ENCODE measurements at places on chromosomes 11 and 22.

DNA sequence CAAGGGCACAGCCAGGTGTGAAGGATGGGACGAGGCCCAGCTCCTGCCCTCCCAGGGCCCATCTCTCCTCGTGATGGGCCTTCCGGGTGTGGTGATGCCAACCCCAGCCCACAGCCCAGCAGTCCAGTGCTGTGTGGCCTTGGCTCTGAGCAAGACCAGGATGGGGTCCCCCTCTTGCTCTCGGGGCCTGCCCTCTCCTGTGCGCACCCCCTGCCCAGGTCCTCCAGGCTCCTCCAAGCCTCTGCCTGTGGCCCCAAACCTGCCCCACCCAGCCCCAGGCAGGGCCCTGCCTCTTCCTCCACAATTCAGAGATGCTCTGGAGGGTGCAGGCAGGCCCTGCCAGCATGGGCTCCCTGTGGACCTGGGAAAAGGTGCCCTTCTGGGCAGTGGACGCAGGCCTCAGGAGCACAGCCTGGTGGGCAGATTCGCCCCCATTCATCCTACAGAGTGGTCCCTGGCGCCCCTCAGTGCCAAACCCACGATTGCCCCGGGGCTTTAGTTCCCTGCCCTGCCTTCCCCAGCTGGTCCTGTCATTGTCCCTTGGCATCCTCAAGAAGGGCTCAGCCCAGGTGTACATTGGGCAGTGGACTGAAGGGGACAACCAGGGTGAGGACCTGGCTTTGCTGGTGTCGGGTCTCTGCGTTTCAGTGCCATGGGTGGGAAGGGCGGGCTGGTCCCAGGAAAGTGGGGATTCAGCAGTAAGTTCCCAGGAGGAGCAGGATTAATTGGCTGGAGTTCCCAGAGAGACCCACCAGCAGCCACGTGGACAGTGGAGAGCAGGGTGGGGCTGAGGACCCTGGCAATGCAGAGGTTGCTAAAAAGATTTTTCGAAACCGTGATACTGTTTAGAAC is 19.8 kb downstream of the EIF1AD start:
- no peak for DNase-seq

DNA sequence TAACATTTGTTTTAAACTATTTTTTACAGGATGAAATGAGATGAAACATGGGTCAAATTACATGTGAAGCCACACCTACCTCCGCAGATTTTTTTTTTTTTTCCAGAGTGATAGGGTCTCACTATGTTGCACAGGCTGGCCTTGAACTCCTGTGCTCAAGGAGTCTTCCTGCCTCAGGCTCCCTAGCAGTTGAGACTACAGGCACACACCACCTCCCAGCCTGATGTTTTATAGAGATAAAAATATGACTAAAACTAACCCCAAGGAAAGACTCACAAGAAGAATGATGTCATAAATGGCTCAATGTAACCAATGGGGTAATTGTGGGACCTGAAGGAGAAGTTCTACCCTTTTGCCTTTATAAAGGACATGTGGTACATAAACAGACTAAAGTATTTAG is 52.3 kb upstream of the SOX6 start:
- DNase-seq = no peak

DNA sequence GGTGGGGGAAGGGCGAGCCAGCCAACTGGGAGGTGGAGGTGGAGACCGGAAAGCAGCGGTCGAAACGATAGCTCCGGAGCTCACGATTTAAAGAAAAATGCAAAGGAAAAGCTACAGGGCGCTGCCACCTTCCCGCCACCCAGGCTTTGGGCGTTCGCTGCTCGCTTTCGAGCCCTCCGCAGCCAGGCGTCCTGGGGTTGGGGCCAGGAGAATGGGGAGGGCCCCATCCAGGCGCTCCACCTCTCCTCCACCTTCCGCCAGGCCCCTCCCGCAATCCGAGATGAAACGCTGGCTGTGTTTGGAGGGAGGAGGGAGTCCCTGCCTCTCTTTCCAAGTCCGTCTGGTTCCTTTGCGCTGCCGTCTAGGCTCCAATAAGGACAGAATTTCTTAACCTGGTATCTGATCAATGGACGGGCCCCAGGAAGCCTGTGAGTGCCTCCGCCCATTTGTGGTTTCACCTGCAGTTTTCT is 483 bp upstream of the ABTB2 start:
- peak; percentile 42 for DNase-seq

- DNase-seq = no peak
Observed at GRCh38 chr11:8111636-8112035, 30.6 kb downstream of the TUB start.

DNA sequence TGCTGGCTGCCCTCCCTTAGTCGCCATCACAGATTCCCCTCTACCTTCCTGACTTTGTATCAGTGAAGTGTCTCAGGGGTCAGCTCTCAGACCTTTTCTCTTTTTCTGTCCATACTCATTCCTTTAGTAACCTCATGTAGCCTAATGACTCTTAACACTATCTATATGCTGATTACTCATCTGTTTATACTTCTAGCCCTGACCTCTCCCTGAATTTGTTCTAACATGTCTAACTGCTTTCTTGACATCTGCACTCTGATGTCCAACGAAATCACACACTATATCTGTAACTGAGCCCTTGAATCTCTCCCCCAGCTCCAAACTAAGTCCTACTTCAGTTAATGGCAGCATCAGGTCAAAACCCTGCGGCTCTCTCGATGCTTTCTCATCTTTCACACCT is 135.8 kb upstream of the TIMP3 start:
- DNase-seq = no peak

GRCh38 chr22:20437613-20438426 is at the start of gene SCARF2:
Gene SCARF2 (minus strand): TSS chr22:20437825. CDS start chr22:20437754, 71 bp downstream.
- DNase-seq = no peak

DNA sequence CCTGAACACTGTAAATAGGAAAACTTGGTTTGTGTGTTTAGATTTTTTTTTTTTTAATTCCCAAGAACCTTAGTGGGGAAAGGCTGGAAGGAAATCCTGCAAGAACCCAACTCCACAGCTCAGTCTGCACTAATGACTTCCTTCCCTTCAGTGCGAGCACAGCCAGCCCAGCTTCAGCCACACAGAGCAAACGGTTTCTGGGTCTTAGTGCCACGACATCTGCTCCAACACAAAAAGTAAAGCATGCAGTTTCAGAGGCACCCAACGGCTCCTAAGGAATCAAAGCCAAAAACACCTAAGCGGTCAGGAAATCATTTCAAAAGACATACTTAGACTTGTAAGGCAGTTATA is 236.1 kb downstream of the TTC28 start:
- DNase-seq = no peak

DNA sequence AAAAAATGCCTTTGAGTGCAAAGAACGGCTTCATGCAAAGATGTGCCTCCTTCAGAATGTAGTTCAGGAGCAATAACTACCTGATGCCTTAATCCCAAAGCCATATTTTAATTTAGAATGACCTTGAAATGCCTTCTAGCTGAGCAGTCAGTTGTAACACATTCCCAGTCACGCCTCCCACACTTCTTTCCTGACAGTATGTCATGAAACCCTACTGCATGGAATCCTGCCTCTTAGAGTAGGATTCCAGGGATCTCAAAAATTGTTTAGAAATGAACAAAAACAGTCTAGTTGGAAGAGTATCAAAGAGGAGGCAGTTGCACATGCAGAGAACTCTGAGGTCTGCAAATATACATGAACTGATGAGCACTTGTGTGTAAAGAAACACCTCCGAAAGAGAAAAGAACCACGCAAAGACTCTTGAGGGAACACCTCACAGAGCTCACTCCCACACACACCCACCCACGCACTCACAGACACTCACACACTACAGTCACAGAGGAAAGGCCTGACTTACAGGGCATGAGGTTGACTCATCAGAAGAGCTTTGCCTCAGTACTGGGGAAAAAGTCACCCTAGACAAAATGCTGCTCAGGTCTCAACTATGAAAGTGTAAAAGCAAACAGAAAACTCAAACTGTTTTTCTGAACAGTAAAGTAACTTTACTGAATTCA is 77.4 kb downstream of the GGTLC2 start:
- no peak for DNase-seq

DNA sequence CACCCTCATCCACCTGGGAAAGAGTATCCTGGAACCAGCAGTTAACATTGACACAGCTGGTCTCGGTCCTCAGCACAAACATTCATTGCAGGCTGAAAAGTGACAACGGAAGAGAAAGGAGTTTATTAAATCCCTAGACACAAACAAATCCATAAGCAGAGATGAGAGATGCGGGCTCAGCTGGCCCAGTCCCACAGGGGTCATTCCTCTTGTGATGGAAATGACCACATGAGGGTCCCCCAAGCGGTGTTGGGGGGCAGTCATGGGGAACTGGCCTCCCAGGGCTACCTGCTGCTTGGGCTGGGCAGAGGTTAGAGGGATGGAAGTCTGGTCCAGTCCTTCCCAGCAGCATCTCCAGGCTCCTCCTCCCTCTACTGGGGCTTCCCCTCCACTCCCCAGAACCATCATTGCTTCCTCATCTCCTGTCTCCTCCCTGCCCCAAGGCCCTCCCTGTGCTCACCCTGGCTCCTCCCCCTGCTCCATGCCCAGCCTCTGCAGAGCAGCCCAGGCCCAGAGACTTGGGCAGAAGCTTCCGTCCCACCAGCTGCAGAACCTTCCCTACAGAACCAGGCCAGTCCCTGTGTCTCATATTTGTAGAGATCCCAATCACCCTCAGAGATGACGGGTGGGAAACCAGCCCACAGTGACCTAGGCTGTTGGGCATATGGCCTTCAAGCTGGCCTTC is 5.4 kb upstream of the IGLL5 start:
- DNase-seq = no peak

- DNase-seq = no peak
Observed at GRCh38 chr11:44529895-44530412, 35.5 kb upstream of the CD82 start.

DNA sequence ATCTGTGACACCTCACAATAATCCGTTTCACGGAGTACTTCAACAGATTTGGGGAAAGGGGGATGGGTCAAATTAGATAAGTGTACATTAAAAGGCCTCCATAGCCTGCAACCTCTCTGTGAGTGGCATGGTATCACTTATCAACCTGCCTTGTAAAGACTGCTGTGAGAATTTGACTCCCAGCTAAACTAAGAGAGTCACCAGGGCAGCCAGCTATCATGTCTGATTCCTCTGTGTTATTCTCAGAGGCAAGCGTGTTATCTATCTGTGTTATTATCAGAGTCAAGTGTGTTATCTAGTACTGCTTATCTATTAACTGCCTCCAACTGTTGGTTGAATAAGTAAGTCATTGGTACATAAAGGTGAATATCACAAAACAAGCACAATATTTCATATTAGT is 4.1 kb upstream of the FAM83F start:
- DNase-seq = no peak

DNA sequence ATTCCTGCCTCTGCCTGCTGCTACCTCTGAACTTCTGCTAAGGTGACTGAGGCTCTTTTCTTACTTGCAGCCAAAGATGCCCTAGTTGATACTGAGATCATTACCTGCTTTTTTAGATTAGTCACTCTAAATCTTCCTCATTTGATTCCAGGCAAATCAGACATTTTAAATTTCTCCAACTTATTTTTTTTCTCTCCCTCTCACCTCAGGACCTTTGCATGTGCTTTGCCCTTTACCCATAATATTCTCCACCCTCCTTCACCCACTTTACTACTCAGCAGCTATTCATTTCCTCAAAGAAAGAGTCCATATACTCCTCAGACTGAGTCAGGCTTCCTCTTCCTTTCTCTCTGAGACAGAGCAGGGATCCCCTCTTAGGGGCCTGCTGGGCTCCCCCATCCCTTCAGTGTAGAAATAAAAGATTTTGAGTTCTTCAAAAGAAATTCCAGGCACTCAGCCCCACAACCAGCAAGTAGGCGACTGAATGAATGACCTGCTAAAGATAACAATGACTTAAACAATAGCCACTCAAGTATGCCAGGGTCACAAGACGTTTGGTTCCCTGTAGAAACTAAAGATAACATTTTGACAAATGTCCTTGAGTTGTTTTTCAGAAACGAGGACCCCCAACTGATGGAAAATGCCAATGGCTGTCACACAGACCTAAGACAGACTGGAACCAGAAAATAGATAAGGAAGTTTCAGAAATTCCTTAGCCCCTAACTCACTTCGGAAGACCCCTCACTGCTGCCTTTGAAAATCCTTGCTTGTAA is 104.2 kb downstream of the MTNR1B start:
- DNase-seq = no peak

GRCh38 chr11:17865765-17866428 is 131.3 kb downstream of the KCNC1 start:
- peak; percentile 14 for DNase-seq

Data from NCI-H187 (cell line).